ENCODE measurements at places on chromosomes 5 and 9.

GRCh38 chr9:27590651-27591050 lies 17.4 kb upstream of the C9orf72 start:
- no peak for DNase-seq

DNA sequence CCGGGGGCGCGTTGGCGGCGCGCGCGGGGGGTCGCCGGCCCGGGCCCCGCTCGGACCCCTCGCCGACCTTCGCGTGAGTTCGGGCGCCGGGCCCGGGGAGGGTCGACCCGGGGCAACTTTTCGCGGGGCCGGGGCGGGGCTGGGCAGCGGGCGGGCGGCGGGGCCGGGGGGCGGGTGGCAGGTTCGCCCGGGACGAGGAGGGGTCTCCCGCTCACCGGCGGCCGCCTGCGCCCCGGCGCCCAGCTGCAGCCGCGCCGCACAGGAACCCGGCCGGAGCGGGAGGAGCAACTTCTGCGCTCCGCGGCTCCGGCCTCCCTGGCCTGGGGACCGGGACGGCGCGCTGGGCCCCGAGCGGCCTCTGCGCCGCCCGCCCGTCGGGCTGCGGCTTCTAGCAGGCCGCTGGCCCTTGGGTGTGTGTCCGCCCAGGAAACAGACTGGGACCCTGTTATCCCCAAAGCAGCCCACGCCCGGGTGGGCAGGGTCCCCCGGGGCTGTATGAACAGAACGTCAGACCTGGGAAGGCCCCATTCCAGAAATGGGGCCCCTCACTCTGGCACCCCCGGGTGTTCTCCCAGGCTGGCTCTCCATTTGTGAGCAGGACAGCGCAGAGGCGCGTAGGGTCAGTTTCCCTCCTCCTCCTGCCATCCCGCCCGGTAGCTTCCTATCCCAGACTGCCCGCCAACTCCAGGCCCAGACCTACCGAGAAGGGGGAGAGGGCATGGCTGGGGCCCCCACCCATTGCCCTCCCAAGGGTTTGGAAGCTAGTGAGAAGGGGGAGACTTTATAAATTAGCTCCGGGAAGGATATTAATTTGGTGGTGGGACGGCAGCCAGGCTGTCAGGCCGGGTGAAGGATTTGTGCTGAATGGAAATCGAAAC lies 708 bp downstream of the RXRA start:
- no peak for DNase-seq

- no peak for DNase-seq
Observed at GRCh38 chr9:90098408-90098807, 493.6 kb downstream of the GADD45G start.

DNA sequence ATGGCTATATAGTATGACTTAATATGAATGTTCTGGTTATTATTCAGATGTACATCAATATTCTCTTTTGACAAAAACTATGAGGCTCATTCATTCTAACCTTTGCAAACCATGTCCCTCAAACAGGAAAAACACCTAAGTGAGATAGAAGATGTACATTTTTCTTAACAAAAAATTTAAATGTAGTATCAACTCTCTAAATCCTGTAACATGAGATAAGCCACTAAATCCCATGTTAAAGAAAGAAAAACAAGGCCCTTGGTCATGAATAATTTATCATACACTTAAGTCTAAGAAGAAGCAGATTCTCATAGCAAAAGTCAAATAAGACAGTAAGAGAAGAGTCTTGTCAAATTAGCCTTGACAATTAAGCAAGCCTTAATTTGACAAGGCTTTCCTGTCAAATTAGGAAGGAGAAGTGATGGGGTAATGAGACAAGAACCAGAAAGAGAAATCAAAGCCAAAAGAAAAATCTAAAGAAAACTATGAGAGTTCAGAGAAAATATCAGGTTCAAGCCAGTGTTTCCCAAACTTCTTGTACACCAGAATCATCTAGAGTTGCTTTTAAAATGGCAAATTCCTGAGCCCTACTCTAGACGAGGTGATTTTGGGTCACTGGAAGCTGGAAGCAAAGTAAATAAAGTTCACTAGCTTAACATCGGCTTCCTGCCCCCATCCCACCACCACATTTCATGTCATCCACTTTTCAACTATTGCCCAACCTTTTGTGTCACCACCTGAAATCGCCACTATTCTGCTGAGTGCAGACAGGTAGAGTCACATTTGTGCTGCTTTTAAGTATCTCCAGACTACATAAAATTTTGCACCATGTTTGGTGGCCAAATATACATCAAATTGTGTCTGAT lies 76.5 kb downstream of the NR6A1 start:
- DNase-seq = no peak
